ENCODE measurements at places on chromosomes 3 and 15. TPM values are rescaled to one million over a fixed set of nuclear protein-coding genes. Genes with fewer than 3 reads are reported as not detected.

POLG gene
- 35.2 TPM for total RNA-seq

SLC9A9 gene
- total RNA-seq, result 14.4 TPM

DNA sequence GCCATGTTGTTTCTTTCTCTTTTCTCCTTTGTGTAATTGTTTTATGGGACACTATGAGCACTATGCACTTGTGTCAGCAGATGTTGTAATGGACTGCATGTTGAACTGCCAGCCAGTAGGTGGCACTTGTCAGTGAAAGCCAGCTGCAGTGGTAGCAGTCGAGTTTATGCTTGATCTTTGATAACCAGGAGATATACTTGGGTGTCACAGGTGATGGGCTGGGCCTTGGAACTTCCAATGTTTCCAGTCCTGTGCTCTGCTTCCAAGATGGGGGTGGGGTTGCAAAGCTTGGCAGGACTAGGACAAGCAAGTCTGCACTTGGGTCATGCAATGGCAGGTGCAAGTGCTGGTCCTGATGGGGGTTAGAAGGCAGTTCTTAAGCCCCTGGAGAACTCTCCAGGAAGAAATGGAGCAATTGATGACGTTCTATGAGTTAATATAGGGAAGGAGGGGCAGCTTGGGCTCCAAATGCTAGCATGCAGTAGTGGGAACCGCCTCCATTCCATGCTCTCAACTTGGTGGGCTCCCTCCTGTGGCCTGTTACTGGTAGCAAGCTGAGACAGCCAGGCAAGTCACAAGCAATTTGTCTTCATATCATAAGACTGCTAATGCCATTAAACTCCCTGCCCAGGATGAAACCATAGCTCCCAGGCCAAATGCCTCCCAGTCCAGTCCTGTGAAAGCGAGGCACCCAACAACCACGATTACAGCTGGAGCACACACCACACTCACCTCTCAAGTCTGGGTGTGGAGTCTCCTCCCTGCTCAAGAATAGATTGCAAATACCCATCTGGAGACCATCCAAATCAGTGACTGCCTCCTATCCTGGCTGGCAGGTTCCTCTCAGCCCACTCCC lies 287.2 kb downstream of the CGGBP1 start:
- DNase-seq, result no peak

- no peak for DNase-seq
These were observed 1073.9 kb downstream of the PLOD2 start for GRCh38 chr3:145087038-145087437.

DNA sequence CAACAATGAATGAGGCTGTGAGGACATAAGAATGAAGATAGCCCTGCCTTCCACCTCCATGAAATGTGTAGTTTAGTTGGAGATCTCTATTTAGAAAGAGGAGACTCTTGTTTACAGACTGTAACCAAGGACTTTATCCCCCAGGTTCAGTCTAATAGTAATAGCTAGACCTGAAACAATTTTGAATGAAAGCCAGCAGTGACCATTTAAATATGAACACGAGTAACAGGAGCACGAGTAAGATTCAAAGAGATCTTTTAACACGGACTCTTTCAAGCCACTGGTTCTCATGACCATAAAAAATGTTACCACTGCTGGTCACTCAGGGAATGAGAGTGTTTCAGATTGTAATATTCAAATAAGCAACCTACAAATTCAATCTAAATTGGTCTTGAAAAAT lies 123.1 kb downstream of the FMN1 start:
- no peak for DNase-seq

- DNase-seq, result no peak
These were observed 26.1 kb downstream of the SKIL start for GRCh38 chr3:170383567-170383966.

- no peak for DNase-seq
These were observed 8.9 kb downstream of the ICE2 start for GRCh38 chr15:60469893-60470641.

- DNase-seq, result no peak
These were observed 220.3 kb downstream of the SOX2 start for GRCh38 chr3:181932039-181932438.

- no peak for DNase-seq
These were observed 184.0 kb upstream of the LYSMD4 start for GRCh38 chr15:99917252-99917651.

- no peak for DNase-seq
These were observed 6.5 kb upstream of the SRGAP3 start for GRCh38 chr3:9255976-9256375.
